A549 (cell line): ENCODE measurements at places on chromosomes 2 and 18. TPM values are rescaled to one million over a fixed set of nuclear protein-coding genes. Genes with fewer than 3 reads are reported as not detected.

DNA sequence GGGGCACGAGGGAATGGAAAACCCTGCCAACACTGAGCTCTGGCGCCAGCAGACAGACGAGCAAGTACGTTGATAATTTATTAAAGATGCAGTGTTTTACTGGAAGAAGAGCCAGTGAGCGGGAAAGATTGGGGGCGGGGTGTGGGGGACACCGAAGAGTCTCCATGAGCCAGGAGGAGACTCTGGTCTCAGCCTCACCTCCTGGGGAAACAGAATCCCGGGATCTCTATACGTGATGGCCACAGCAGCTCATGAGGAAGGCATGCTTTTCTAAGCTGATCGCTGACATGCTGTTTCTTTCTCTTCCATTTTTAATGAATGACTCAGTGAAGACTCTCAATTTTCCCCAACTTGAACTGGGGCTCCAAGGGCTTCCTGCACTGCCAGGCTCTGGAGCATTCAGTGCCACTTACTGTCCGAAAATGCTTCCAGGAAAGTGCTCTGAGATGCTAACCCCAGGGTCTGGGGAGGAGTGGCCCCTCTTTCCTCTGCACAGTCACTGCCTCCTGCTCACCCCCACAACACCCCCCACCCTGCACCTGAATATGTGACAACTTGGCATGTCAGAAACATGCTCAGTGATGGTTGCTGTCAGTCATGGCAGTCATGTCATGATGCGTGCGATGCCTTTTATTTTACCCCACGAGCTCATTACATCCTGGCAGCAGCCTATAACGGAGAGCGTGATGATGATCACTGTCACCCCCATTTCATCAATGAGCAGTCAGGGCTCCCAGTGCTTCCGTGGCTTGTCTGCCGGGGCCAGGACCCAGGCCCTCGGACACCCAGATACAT is 164.2 kb upstream of the CAPN13 start:
- no peak for DNase-seq

GRCh38 chr2:150374492-150374891 is 113.0 kb downstream of the RND3 start:
- DNase-seq, result no peak

DNA sequence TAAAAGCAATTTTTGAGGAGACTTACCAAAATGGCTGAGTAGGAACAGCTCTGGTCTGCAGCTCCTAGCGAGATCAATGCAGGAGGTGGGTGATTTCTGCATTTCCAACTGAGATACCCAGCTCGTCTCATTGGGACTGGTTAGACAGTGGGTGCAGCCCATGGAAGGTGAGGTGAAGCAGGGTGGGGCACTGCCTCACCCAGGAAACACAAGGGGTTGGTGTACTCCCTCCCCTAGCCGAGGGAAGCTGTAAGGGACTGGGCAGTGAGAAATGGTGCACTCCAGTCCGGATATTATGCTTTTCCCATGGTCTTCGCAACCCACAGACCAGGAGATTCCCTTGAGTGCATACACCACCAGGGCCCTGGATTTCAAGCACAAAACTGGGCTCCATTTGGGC is 419.0 kb downstream of the NUP35 start:
- no peak for DNase-seq

- DNase-seq, result no peak
Measured at GRCh38 chr2:240799033-240799820, 20.8 kb downstream of the KIF1A start.

DNA sequence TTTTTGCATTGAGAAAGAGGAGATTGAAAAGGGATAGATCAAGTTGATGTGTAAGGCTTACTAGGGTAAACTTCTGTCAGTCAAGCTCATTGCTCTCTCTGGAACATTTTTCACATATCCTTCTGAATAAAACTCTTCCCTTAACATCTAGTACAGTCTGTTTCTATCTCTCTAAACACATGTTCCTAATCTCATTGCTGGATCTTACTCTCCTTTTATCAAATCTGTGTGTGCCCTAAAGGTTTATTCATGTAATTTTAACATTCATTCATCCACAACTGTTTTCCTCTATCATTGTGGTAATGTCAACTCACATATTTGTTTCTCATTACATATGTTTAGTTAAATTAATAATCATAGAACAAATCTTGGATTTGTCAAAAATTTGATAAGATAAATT is 277.9 kb upstream of the GULP1 start:
- no peak for DNase-seq

DNA sequence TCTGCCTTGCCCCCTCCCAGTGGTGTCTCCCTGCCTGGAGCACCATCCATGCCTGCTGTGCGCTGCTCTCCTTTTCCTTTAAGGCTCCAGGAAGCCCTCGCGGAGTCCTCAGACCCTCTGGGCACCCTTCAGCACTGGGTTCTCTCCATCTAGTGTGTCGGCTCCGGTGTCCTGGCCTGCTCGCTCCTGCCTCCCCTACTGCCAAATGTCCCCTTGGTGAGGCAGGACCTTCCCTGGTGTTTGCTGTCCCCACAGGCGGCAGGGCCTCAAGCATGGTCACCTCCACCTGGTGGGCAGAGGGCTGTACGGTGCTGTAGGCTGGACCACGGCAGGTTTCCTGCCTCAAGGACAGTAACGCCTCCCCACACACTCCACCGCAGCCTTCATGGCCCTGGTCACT is 90.2 kb downstream of the DGKD start:
- DNase-seq, result no peak

DNA sequence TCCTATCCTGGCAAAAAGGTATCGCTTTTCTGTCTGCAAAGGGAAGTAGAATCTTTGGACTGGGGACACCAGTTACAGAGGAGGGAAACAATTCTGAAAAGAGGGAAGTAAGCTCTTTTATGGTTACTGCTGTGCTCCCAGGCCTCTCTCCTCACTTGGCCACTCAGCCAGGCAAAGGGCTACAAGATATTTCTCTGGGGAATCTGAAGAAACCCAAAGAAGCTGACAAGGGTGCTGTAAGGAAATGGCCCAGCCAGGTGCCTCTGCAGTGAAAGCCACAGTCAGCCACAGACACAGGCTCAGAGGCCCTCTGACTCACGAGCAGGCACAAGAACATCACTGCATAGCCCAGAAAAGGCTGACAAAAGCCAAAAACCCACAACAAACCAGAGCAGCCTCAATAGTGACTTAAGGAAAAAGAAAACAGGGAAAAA is 5.8 kb downstream of the HDLBP start:
- no peak for DNase-seq

- DNase-seq, result no peak
Measured at GRCh38 chr18:11148680-11149440, 509 bp downstream of the PIEZO2 start.

- DNase-seq, result no peak
Measured at GRCh38 chr2:108139521-108139920, 100.2 kb upstream of the SULT1C3 start.

The DPP4 gene
- polyA plus RNA-seq, result 0.21 to 0.31 TPM (median 0.27 TPM) in 3 replicates

The RPL37A gene
- polyA plus RNA-seq, result 4,215 to 4,381 TPM (median 4,330 TPM) in 3 replicates

The CD28 gene
- not detected in 3 replicates for polyA plus RNA-seq

The SIX3 gene
- polyA plus RNA-seq, result 0.41 to 0.73 TPM (median 0.59 TPM) in 3 replicates

The POMC gene
- polyA plus RNA-seq, result not detected in 3 replicates

The NMUR1 gene
- polyA plus RNA-seq, result not detected in 3 replicates

The PLCL1 gene
- 0.03 TPM in 1 of 3 replicates, not detected in the others for polyA plus RNA-seq
